ENCODE measurements at places on chromosomes 12 and 14.

DNA sequence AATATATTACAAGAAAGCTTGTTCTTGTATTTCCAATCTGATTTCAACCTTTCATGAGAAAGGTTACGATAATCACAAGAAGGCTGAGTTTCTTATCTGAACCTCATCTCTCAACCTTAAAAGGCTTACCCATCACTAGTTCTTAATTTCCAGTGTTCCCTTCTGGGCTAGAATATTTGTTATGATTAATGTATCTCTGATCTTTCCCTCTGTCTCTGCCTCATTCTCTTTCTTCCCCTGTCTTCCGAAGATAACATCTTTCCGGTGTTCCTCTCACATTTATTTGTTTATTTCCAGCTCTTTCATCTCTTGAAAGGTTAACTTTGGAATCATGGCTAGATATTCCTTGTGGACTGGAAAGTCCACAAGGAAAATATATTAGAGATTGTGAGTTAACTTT lies 255.9 kb downstream of the SLC6A15 start:
- DNase-seq = no peak

DNA sequence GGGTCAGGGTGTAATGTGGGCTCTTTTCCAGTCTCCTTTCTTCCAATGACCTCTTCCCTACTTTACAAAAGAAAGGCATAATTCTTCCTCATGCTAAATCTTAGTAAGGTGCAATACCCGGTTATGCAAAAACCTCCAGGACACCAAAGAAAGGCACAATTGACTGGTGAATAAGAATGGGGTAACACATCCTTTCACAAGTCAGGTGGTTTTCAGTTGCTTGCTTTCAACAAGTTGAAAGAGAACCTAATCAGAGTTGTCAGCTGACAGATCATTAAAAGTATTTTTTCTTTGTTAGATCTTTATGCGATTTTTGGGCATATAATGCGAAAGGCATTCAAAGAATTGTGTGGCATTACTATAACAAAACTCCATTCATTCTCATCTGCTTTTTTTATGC lies 1.3 kb upstream of the AEBP2 start:
- no peak for DNase-seq

DNA sequence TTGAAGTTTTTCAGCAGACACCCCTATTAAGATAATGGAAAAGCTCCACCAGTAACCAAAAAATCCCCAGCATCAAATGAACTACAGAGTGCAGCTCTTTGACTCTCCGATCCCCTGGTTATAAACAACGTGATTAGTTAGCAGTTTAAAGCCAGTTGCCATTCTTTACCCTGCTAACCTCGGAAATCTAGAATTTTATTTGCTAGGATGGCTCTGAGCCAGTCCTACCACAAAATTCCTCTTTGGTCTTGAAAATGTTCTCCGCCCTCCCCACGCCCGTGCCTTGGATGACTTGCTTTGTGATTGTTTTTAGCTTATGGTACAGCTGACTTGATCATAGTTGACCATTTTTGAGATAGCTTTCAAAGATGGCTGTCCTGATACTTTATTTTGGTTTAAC lies 1.2 kb downstream of the KLHDC2 start:
- DNase-seq = no peak

DNA sequence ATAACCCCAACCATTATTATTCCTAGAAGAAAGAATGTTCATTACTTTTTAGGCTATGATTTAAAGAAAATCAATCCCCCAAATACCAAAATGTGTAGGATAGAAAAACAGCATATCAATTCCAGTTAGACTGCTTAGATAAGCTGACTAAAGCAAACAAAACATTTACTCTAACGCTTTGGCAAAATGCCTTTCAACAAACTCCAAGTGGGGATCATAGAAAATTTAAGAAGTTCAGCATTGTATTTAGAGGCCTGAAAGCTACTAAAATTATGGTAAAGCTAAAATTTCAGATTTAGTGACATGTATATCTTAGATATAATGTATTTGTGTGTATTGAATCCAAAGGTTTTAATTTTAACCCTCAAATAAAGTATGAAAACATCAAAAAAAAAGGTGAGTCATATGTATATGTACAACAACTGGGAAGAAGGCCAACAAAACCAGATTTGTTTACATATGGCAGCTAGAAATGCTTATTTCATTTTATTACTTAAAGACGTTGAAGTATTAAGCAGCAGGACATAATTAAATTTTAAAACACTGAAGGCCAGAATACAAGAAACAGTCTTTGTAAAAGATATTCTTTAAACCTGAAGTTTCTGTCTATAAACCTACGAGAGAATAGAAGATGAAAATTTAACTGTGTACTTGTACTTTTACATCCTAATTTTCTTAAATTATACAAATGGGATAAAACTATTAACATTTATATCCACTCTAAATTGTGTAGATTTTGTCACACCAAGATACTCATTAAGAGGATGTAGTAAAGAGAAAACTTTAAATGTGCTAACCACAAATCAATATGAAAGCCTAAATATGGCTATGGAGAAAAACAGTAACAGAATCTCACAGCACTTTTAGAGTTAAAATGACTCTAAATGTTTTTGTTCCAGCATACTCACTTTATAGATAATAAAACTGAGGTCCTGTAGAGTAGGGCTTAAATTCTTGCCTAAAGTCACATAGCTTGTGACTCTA lies 71.4 kb downstream of the SLC41A2 start:
- DNase-seq = no peak

DNA sequence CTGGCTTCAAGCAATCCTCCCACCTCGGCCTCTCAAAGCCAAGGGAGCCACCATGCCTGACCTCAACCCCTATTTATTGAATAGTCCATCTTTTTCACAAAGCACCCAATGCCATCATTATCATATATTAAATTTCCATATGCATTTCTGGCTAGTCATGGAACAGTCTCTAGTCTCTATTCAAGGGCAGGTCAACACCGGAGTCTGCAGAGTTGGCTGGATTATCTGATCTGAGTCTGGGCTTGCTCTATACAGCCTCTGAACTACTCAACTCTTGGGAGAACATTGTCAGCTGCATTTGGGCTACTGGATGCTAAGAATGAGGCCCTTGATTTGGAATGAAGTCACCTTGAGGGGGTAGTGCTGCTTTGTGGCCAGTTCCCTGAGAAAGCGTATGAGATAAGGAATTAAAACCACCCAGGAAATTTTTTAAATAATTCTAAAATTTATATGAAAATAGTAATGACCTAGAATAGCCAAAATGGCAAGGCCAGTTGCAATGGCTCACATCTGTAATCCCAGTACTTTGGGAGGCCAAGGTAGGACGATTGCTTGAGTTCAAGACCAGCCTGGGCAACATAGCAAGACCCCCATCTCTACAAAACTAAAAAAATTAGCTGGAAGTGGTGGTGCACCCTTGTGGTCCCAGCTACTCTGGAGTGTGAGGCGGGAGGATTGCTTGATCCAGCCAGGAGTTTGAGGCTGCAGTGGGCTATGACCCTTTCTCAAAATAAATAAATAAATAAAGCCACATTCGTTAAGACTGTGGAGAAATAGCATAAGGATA lies 6.9 kb upstream of the NAA25 start:
- no peak for DNase-seq

DNA sequence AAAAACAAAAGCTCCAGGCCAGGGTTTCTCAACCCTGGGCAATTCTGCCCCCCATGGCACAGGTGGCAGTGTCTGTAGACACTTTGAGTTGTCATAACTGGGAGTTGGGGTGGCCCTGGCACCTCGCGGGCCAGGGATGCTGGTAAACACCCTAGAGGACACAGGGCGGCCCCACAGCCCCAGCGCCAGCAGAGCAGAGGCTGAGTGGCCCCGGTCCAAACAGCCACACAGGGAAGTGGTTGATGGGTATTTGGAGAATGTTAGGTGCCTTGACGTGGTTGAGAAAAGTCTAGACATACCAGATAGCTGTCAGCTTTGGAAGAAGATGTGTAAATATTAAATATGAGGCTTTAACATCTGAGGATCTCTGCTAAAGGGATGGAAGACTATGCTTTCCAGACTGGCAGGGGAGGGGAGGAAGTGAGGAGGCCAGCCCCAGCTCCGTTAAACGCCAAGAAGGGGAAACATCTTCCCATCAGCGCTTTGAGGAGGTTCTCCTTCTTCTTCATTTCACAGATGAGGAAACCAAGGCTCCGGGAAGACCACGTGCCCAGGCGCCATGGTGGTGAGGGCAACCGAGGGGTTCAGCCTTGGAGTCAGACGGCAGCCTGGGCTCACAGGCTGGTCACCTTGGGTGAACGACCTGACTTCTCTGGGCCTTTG lies 103.7 kb downstream of the SCARB1 start:
- DNase-seq = no peak

DNA sequence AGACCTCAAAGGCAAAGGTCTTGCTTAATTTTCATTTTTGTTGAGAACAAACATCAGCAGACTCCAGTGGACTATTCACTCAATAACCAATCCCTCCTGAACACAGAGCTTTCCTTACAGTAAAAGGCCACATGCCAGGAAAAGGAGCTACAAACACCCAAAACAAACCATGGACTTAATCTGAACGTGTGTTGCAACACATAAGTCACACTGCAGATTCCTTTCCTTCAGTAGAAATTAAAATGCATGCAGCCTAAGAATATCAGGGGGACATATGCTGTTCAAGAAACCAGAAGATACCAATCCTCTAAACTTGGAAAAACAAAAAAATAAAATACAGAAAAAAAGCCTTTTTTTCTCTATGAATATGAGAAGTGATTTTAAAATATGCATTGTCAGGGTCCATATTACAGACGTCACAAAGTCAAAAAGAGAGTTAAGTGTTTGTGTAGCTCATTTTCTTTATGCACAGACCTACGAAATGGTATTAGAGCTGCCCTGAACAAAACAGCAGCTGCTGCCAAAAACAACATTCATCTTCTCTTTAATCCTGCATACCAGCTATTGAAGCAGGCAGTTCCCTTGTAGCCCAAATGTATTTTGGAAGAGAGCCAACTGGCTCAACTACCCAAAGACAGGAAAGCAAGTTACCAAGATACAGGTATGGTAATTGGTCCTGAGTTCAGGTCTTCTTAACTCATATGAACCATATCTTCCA lies 26.2 kb downstream of the KITLG start:
- no peak for DNase-seq

- DNase-seq = no peak
These were observed 13.5 kb downstream of the SLC11A2 start for GRCh38 chr12:51012570-51013236.

DNA sequence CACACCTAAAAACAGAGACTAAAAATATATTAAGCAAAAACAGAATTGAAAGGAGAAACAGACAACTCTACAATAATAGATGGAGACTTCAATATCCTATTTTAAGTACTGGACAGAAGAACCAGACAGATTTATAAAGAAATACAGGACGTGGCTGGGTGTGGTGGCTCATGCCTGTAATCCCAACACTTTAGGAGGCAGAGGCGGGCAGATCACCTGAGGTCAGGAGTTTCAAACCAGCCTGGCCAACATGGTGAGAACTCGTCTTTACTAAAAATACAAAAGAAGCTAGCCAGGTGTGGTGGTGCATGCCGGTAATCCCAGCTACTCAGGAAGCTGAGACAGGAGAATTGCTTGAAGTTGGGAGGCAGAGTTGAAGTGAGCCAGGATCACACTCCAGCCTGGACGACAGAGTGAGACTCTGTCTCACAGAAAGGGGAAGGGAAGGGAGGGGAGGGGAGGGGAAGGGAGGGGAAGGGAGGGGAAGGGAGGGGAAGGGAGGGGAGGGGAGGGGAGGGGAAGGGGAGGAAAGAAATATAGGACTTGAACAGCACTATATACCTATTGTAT lies 53.0 kb downstream of the CDK17 start:
- no peak for DNase-seq

DNA sequence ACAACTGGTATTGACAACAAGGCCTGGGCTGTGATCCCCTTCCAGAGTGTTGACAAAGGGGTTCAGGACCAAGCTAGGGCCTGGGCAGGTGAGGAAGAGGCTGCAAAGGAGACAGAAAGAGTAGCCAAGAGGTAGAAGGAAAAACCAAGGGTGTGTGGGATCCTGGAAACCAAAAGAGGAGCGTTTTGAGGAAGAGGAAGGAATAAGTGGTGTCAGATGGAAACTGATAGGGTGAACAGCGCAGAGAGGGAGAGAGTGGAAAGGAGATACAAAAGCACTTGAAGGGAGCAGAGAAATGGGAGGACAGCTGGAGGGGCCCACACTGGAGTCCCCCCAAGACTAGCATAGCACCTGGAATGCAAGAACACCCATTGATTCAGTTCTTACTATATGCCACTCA lies 8.3 kb upstream of the HVCN1 start:
- no peak for DNase-seq

DNA sequence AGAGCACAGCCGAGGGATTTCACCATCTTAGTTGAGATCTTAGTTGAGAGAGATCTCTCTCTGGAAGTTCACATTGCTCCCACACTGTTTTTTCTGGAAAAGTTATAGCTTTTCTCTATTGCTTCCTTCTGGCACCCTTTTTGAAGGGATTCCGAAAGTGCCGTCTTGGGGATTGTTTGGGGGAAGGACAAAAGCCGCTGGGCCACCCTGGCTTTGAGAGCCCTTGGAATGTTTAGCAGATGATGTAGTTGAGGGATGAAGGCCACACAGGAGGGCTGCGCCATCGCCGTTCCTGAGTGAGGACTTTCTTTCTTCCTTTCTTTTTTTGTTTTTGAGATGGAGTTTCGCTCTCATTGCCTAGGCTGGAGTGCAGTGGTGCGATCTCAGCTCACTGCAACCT lies 17.7 kb downstream of the PLEKHG3 start:
- DNase-seq = peak; percentile 50

GRCh38 chr14:99664937-99665273 lies 19.2 kb upstream of the CYP46A1 start:
- no peak for DNase-seq

DNA sequence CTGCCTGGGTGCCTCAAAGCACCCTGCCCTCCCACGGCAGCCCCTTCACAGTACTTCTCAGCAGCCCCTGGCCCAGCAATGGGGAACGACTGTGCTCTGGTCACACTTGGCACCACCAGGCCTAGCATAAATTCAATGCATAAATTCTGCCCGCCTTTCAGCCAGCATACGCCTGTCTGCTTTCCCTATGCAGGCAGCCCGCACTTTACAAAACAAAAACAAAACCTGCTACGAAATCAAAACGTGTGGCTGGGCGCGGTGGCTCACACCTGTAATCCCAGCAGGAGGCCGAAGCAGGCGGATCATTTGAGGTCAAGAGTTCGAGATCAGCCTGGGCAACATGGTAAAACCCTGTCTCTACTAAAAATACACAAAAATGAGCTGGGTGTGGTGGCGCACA lies 33.5 kb downstream of the SNRNP35 start:
- no peak for DNase-seq

DNA sequence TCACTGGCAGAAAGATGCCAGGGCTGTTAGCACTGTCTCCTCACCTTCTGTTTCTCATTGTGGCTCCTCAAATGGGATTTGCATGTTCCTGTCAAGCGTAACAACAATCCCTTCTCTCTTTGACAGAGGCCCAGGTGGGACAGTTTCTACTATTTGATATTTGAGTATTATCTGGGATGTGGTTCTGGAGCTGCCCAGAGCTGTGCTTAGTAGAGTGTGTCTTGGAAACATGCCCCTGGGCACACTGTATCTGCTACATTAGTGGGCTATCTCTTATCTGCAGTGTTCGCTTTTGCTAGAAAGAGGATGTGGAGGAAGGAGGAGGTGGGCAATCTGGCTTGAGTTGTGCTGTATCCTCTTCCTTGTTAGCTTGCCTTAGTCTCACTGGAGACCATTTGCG lies 3.8 kb upstream of the ACADS start:
- no peak for DNase-seq
